Omental fat pad (tissue), 4 donors: ENCODE measurements at places on chromosomes 6 and 20. TPM values are rescaled to one million over a fixed set of nuclear protein-coding genes. Genes with fewer than 3 reads are reported as not detected.

The TRIM10 gene
- total RNA-seq = 0.09 TPM

The PHACTR3 gene
- 1.4 TPM for total RNA-seq

The SYCP2L gene
- 3.3 TPM for total RNA-seq

GRCh38 chr6:36318690-36319435, 17.8 kb downstream of the BNIP5 start:
- DNase-seq = no peak

DNA sequence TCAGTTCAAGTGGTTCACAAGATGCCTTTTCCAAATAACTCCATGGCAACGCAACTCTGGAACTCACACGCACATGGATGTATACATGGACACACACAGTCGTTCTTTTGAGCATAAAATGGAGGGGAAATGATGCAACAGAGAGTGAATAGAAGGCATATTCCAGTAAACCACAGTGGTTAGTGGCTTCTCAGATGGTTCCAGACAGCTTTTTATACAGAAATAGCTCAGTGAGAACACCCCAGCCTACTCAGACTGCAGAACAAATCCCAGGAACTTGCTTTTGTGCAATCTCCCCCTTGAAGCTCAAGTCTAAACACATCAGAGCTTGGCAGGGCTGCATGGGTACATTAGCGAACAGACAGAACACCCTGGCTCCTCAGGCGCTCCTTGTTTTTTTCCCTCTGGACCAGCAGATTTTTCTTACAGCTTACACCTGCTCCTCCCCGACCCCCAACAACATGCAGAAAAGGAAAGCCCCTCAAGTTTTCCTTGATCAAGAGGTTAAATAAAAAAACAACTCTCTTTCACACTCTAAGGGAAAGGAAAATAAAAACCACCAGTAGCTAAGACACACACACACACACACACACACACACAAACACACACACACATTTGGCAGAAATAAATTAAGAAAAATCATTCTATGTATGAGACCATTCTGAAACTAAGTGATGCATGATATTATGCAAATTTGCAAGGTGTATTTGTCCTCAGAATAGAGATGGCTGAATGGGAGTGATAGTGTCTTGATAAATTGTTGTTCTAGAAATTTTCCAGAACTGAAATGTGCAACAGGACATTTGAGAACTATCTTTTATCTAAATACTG, 51.2 kb upstream of the RANBP9 start:
- DNase-seq = no peak

DNA sequence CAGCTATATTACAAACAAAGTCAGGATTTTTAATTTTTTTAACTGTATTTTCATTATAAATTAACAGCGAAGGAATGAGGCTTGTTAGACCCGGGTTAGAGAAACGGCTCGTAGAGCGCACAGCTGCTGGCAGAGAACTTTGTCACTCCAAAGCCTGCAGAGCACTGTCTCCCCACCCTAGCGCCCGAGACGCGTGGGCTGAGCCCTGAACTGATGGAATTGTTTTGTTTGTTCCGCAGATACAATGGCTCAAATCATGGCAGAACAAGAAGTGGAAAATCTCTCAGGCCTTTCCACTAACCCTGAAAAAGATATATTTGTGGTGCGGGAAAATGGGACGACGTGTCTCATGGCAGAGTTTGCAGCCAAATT, 810 bp downstream of the LAMP5 start:
- no peak for DNase-seq

- DNase-seq = no peak
Measured at GRCh38 chr20:13105864-13106457, 97.2 kb downstream of the SPTLC3 start.

GRCh38 chr6:140040396-140040795, 665.9 kb upstream of the CITED2 start:
- no peak for DNase-seq

The CTSA gene
- 91.6 TPM for total RNA-seq

DNA sequence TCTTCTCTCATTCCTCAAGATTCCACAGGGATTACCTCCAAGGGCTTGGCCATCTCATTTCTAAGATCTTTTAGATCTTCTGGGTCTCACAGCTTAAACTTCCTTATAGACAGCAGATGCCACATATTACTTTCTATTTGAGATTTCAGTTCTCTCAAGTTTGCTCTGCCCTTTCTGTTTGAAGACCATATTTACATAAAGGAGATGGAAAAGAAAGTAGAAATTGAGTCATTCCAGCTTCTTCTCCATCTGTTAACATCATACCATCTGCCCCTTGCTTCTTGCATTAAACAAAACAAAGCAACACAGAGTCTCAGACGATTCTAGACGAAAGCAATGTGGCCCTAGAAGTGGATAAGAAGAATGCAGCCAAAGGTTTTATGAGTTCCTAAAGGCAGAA, 203.4 kb downstream of the TTLL2 start:
- DNase-seq = no peak

The C6orf58 gene
- total RNA-seq = not detected

GRCh38 chr20:5126512-5127203, at the start of gene CDS2:
CDS2 (plus strand) TSS chr20:5127008; CDS start chr20:5127093, 85 bp downstream.
- peak; percentile 99 for DNase-seq

DNA sequence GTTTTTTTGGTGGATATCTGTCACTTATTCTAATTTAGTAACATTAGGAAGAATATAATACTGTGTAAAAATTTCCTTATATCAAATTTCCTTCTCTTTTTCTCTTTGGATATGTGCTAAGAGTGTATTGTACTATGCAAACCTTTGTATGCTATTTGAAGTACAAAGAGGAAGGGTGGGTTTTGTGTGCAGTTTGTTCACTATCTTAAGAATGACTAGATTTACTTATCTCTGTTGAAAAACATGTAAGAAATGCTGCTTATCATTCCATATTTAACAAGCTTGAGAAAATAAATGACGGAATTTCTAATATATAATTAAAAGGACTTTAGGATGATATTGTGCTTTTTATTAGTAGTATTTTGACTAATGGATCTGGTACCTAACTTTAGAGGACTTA, 13.1 kb downstream of the CD2AP start:
- DNase-seq = no peak

- no peak for DNase-seq
Measured at GRCh38 chr20:48238781-48239180, 453.5 kb upstream of the SULF2 start.

DNA sequence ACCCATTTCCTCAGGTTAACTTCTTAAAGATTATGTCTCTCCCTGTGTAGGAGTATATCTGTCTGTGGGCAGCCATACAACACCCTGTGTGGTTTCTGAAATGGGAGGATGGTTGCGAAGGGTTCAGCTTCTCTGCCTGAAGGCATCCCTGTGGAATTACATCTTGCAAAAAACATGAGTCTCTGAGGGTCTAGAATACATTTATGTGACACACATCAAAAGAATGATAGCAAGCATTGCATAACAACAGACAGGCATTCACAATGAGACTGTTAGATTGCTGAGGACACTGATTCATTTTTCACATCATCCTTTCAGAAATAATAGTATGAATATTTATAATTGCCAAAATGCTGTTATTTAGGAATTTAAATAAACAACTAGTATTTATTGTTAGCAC, 670.9 kb downstream of the HTR1B start:
- DNase-seq = no peak

DNA sequence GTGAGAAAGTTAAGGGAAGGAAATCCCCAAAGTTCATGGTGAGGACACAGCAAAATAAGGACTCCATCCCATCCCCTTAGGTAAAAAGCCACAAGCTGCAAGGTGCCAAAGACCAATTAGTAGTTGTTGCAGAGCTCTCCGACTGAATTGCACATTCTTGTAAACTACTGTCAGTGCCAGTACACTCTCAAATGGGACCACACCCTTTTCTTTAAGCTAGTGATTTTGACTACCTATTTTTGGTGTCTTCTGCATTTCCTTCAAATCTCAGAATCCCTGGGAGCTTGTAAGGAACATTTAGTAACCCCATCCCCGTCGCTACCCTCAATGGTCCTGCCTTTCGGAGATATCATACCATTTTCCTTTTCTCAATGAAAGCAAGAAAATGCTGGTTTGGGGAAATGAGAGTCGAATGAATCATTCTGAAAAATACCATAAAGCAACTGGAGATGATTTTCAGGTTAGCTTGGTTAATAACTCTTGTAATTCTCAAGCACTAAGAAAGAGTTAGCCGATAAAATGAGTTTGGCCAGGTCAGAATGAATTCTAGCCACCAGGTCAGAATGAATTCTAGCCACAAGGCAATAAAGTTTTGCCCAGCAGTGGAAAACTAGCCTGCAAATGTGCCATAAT, 5.2 kb upstream of the HMGN3 start:
- DNase-seq = no peak

DNA sequence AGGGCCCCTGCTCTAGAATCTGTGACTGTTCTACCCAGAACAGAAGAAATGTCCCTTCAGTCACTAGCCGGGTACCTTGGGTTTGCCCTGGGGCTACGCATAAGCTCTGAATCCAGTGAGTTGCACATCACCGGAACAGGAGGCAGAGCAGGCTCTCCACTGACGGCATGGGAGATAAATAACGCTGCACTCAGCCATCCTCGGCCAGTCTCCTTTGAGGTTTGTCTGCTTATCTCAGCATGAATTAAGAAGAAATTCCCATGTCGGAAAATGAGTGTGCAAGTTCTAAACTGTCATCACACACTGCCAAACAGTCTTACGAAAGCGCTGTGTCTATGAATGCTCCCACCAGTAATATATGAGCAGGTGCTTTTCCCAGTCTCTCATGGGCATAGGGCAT, 90.8 kb downstream of the FAM50B start:
- DNase-seq = no peak

- no peak for DNase-seq
Measured at GRCh38 chr20:10632721-10633509, 40.9 kb downstream of the JAG1 start.

- DNase-seq = no peak
Measured at GRCh38 chr20:24957326-24958016, 8.4 kb downstream of the CST7 start.

DNA sequence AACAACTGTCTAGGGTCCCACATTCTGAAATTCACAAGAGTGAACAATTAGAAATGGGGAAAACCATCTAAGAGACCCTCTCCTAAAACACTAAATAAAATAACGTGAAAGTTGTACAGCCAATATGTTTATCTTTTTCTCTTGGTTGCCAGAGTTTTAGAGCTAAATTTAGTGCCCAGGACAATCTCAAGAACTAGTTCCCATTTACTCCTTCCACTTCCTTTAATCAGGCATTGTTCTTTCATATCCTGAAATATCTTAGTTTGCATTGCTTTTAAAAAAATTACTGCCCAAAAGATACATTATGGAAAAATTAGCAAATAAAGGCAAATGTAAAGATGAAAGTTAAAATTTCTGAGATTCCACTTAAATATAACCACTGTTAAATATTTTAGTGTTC, 33.1 kb upstream of the UBR2 start:
- no peak for DNase-seq
